ENCODE measurements at places on chromosomes 11 and 22.

DNA sequence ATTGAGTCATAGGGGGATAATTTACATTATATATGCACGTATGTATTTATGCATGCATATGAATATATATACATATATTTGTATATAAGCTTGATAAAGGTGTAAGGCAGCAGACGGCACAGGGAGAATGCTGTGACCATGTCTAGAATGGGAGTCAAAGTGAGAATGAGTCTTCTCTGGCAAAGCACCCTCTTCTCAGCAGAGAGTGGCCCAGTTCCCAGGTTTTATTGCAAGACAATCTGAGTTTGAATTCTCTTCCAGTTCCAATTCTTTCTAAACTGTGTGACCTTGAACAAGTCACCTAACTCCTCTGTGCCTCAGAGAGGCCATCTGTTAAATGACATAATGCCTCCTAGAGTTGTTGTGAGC lies 13.8 kb downstream of the EHF start:
- peak; percentile 26 for DNase-seq

DNA sequence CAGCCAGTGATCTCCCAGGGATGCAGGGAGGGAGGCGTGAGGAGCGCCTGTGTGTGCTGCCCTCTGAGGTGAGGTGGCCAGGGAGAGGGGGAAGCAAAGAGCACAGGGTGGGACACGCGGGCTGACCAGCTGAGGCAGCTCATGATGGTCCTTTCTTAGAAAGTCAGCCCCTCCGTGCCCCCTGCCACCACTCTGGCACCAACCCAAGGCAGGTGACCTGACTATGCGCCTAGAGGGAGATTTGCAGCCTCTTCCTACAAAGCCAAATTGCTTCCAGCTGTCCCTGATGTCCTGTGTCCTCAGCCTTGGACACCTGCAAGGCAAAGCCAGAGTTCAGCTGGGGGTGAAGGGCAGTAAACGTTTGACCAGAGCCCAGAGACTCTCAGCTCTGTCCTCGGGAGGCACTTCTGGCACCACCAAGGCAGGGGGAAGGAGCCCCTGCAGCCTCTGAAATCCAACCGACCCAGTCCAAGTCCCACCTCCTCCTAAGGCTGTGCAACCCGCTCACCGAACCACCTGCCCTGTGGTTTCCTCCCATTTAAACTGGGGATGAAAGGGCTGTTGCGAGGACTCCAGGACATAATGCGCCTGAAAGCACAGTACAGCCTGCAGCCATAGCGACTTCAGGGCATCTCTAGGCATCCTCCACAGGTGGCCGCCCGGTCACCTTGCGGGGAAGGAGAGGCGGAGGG lies 26.8 kb downstream of the CD5 start:
- DNase-seq: no peak

- DNase-seq: peak; percentile 95
Measured at GRCh38 chr11:126416542-126417090, 61.1 kb downstream of the ST3GAL4 start.

DNA sequence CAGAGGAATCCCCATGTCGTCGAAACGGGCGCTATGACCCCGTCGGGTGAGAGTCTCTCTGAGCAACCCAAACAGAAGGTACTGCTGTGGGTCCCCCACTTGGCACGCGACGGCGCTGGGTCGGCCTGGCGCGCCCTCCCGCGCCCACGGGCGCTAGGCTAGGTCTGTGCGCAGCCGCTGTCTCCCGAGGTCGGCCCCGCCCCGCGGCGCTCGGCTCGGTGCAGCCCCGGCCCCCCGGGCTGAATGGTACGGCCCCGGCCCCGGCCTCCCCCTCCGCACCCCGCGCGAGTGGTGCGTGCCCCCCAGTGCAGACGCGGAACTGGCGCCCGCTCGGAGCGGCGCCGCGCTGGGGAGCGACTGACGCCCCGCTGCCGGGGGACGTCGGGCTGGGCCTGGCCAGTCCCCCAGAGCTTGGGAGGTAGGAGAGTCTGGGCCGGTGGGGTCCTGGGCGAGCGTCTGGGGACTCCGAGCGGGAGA lies at the start of gene MADD:
MADD (plus strand) TSS at position 305 of the 477 bp plus-strand sequence.
- peak; percentile 97 for DNase-seq

DNA sequence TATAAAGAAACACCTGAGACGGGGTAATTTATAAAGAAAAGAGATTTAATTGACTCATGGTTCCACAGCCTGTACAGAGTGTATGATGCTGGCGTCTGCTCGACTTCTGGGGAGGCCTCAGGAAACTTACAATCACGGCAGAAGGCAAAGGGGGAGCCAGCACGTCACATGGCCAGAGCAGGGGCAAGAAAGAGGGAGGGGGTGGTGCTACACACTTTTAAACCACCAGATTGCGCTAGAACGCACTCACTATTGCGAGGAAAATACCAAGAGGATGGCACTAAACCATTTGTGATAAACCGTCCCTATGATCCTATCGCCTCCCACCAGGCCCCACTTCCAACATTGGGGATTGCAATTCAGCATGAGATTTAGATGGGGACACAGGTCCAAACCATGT lies 79.7 kb upstream of the CARD18 start:
- no peak for DNase-seq

DNA sequence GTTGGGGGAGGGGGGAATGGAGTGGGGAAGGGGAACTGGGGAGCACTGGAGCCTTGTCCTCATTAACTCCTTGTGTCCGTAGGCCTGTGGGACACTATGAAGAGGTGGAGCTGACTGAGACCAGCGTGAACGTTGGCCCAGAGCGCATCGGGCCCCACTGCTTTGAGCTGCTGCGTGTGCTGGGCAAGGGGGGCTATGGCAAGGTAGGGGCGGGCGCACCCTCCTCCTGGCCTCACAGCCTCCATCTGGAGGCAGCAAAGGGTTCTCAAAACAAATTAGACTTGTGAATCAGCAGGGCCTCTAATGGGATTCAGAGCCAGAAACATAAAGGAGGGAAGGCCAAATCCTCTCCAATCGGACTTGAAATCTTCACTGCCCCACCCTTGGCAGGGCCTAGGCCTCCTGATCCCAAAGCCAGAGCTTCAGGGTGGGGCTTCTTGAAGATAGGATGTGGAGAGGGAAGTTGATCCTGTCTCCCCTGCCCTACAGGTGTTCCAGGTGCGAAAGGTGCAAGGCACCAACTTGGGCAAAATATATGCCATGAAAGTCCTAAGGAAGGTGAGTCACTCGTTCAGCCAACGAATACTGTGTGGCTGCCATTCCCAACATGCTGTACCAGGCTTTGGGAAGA lies 859 bp downstream of the RPS6KB2 start:
- no peak for DNase-seq

DNA sequence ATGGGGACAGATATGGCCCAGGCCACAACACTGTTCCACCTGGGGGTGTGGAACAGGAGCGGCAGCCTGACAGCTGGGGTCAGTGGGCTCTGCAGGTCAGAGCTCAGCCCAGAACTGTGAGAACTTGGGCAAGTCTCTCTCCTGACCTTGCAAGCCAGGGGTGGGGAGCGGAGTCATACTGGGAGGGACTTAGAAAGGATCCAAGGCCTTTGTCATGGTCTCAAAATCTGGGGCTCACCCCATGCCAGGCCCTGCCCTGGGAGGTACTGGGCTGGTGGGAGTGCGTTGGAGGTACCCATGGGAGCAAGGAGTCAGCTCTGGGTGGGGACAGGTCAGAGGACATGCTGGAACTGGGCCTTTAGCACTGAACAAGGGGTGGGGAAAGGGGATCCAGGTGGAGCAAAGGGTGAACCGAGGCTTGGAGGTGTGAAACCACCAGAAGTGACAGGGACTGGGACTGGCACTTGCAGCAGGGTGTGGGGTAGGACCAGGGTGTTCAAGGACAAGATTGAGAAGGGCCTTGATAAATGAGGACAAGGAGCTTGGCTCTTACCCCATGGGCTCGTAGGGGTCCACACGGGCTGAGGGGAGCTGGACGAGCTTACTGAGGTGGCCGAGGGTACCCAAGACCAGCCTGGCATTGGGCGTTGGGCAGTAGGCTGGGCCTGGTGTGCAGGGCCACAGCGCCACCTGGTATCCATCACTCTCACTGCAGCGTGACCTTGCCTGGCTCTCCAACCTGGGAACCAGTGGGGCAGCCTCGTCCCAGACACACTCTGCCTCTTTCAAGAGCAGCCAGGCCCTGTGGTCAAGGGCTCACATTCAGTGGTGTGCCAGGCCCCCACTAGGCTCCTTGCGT lies 7.4 kb upstream of the PMM1 start:
- peak; percentile 65 for DNase-seq

GRCh38 chr11:80960381-80961029 lies 1519.7 kb upstream of the TENM4 start:
- DNase-seq: no peak

DNA sequence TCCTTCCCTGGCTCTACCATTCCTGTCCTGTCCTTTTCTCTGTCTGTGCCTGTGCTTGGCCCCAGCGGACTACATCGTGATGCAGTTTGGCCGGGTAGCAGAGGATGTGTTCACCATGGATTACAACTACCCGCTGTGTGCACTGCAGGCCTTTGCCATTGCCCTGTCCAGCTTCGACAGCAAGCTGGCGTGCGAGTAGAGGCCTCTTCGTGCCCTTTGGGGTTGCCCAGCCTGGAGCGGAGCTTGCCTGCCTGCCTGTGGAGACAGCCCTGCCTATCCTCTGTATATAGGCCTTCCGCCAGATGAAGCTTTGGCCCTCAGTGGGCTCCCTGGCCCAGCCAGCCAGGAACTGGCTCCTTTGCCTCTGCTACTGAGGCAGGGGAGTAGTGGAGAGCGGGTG lies 20.4 kb downstream of the TUB start:
- DNase-seq: no peak
